ENCODE measurements at places on chromosomes 2 and 18.

DNA sequence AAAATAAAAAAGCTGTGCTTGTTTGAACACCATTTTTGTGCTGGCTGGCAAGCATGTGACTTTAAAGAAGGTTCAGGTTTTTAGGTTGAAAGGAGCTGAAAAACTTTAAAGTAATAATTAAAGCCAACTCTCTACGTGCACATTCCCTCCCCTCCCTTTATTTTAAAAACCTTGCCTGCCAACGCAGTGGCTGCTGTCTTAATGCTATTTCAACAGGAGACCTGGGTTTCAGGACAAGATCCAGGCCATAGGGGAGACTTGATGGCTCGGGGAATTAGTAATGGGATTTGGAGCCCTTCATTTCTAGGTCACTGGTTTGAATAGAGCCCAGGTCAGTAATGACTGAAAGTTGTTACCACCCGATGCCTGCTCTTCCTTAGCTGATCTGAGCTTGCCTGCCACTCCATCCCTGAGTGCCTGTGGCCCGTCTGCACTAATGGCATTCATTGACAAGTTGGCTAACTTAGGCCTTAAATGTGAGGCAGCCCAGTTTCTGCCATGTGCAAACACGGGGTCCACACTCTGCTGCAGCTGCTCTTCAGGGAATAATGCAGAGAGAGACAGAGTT is 1233.2 kb upstream of the ZEB2 start:
- no peak for DNase-seq

- no peak for DNase-seq
Measured at GRCh38 chr2:159396799-159397198, 110.3 kb upstream of the WDSUB1 start.

DNA sequence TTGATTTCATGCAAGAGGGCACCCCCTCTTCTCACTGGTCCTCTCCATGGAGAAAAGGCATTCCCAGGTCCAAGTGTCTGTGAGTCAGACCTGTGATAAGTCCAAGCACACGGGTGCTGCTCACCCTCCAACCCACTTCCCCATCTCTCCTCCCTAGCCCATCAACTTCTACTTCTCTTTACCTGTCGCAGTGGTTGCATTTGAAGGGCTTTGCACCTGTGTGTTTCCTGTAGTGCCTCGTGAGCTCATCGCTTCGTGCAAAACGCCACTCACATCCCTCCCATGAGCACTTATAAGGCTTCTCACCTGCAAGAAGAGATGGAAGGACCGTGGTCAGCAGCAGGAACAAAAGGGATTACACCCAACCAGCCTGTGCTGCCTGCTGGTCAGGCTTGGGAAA is 77.5 kb downstream of the KLF7 start:
- DNase-seq: no peak

DNA sequence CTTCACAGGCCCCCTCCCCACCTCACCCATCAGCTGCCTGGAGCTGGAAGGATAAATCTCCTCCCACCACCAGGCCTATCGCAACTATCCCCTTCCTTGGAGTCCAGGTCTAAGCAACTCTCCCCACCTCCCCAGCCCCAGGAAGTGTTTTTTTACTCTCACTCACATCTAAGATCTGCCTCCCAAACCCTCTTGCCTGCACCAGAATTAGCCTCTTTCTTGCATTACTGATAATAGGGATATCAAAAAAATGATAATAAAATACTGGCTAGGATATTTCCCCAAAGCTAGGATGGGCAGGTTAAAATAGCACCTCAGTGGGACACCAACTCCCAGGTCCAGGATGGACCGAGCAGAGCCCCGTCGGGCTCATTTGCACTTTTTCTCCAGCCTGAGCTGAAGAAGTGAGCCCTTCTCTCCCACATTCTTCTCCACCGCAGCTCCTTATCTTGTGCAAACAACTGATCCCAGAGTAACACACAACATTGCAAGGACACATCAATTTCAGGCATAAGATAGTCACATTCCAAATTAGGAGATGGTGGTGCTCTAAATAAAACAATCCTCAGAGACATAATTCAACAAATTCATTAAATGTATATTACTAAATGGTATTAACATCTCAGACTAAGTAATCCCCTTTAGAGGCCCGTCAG is 17.7 kb upstream of the CIB4 start:
- DNase-seq: no peak
